ENCODE measurements at places on chromosomes 5 and 9.
A peak's percentile ranks its signal among the peaks of the same experiment; 100 is the strongest.

DNA sequence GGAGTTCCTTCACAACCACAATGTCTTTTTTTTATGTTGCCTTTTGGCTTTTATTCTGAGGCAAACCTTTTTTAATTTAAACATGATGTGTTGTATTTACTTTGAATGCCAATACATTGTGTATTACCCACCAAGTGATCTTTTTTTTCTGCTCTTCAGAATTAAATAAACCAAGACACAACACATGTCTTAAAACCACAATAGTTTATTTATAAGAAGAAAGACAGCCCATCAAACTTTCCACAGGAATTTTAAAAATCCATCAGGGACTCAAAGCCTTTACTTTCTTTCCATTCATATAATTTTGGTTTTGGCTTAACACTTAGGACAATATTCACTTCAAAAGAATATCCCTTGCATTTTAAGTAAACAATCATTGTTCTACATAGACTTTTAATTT, 321.8 kb upstream of the MEF2C start:
- no peak for DNase-seq

DNA sequence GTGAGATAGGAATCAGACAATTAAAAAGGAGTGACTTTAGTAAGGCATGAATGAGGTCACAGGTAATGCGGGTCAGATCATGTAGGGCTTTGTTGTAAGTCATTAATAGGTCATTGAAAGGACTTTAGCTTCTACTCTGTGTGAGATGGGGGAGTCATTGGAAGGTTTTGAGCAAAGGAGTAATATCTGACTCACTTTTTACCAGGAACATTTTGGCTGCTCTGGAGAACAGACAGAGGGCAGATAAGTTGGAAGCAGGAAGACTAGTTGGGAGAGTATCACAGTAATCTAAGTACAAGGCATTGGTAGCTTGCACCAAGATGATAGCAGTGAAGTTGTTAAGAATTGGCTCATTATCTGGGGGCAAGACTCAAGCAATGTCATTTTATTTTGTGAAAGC, 37.4 kb downstream of the KIF2A start:
- DNase-seq = no peak

DNA sequence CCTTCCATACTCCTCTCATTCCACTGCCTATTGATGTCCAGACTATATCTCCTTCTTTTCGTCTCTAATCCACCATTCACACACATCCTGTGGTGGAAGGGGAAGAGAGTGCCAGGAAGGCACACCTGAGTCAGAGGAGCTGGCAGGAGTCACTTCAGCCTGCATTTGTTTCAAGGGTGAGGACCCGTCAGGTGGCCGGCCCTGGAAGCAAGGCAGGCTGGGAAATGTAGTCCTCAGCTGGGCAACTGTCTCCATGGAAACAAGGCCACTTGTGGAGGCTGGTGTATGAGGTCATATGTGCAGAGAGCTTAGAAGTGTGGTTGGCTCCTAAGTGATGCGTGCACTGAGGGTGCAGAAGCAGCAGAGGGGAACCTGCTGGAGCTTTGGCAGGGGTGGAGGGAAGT, 278.4 kb downstream of the NSG2 start:
- DNase-seq = peak; percentile 25

DNA sequence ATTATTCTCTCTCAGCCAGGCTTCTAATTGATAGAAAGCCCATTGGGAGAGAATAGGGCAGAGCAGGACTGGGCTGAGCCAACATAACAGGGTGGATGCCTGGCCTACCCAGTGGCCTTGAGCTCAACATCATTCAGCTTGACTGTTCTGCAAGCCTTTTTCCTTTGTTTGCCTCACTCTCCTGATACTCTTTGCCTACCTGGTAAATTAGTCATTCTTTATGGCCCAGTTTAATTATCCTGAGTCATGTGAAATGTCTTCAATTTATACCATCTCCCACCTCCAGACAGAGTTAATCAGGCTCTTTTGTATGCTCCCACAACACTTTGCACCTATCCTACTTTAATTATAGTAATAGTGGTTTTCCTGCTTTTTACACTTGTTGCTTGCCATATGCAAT, 13.6 kb downstream of the GLRA1 start:
- DNase-seq = no peak

GRCh38 chr5:163670036-163670435, 164.6 kb downstream of the MAT2B start:
- DNase-seq = no peak

- no peak for DNase-seq
Observed at GRCh38 chr5:111434800-111435199, 77.5 kb downstream of the STARD4 start.

GRCh38 chr5:77437194-77437593, 54.9 kb downstream of the WDR41 start:
- DNase-seq = no peak
